Stomach (tissue), 19 donors: ENCODE measurements at places on chromosomes 2 and 18. TPM values are rescaled to one million over a fixed set of nuclear protein-coding genes. Genes with fewer than 3 reads are reported as not detected.

DNA sequence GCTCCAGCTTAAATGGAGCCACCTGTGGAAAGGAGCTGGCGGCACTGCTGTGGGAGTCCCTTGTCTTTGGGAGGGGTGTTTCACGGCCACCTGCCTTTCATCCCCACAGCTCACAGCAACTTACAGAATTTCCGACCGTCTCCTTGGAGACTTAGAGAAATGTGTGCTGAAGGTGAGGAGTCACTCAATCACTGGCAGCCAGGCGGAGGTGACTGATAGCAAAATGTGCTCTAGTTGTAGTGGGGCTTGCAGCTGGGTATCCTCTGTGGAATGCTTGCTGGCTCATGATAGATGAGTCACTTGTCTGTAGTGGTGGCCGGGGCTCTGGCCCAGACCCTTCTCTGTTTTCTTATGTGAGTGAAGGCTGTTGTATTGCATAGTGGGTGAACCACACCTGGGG lies 110.7 kb downstream of the SH3RF3 start:
- no peak for DNase-seq

DNA sequence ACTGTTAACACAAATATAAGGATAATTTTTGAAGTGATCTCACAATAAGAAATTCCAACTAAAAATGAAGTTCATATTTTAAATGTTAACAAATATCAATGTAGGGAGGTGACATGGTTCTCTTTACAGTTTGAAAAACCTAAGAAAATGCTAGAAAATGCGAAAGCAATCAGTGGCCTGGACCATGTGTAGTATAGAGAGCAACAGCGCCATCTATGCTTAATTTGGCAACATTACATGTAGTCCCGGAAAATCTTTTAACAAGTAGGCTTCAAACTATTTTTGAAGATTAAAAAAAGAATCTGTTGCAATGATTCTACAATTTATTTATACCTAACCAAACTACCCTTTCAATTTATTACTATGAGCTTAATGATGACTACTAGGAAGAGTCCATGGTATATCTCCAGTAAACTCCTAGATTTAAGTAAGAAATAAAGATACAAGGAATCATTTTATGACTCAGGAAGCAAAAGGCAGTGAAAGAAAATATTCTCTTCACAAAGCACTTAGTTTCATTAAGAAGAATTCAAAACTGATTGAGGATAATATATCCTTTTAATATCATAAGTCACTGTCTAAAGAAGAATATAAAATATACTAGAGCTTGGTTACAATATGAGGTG lies 33.3 kb downstream of the NDUFA10 start:
- peak; percentile 79 for DNase-seq

- no peak for DNase-seq
Observed at GRCh38 chr18:8107426-8107825, 501.8 kb upstream of the RAB12 start.

DNA sequence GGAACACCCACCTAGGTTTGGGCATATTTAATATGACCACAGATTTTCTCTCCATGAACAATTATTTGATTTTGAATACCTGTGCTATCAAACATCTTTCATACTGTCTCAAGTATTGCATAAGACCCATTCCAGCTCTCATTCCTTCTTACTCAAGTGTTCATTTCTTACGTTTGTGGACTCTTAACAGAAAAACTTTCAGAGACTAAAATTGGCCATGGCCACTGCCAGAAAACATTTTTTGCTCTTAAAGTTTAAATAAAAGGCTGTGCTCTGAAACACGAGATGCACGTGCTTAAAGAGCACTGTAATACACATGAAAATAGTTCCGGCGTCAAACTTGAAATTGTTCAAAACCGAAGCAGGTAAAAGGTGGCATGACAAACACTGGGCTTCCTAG lies 89.3 kb downstream of the LIMS1 start:
- no peak for DNase-seq

- DNase-seq = no peak
Observed at GRCh38 chr2:234559609-234560008, 62.7 kb upstream of the ARL4C start.

DNA sequence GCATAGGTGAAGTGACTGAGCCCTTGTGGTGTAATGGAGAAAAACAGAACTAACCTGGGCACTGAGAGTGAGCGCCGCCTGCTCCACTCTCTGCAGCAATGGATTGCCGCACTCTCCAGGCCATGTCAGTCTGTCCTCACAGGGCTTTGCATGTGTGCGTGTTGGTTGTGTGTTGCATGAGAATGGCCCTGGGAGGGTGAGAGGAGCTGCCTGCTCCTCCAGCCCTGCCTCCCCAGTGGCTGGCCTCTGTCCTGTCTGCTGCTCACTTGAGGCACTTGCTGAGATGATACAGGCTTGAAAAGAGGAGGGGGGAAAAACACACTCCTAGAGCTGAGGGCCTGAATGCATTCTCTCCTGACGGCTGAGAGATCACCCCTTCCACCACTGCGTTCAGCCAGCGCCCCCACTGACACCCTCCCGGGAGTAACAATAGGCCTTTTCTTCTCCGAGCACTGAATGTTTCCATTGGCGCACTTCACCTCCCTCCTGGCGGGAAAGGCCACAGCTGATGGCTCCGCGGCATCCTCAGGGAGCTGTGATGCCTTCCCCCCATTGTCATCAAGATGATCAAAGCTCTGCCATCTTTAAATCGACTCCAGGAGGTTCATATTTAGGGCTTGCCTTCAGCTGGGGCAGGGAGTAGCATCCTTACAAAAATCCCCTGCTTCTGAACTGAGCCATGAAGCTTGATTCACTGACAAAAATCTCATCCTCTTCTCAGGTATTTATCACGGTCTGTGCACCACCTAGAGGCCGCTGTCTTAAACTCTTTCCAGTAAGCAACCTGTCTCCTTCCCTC lies 49.9 kb upstream of the DAPL1 start:
- DNase-seq = no peak

DNA sequence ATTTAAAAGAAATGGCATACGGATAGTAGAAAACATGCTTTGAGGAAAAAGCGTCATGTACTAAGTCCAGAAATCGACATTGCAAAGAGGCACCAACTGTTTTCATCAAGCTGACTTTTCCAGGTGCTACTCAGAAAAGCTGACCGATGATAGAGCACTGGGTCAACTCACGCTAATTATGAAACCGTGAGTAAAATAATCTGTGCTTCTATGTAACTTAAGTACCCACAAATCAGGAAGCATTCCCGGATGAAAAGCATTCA lies 353 bp upstream of the NUP35 start:
- DNase-seq = no peak

DNA sequence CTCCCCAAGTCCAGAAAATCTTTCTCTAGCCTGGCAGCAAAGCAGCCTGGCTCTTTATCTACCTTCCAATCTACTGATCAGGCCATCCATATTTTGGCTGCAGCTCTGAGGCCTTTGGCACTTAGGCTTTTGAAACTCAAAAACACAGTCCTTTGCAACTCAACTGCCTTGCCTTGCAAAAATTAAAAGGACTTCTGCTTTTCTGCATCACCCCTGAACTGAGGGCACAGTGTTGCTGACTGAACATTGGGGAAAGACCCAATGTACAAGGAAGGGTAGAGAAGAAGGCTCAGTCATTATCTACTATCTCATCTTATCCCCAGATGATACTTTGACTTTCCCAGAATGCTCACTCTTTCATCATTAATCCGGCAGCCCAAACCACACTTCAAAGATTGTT lies 625.5 kb downstream of the ARHGAP15 start:
- no peak for DNase-seq

HOXD12 gene
- not detected for total RNA-seq

COL6A3 gene
- 411 TPM for total RNA-seq

RNU2-63P gene
- total RNA-seq = not detected

MTCL1 gene
- total RNA-seq = 13.6 TPM

RESP18 gene
- total RNA-seq = not detected

ELOA2 gene
- not detected for total RNA-seq

ROCK2 gene
- total RNA-seq = 54.3 TPM

MALL gene
- total RNA-seq = 1.3 TPM

CXCR2 gene
- total RNA-seq = not detected

PSD4 gene
- total RNA-seq = 73.5 TPM

MREG gene
- 21.7 TPM for total RNA-seq
